ENCODE measurements at places on chromosomes 1 and 21.

DNA sequence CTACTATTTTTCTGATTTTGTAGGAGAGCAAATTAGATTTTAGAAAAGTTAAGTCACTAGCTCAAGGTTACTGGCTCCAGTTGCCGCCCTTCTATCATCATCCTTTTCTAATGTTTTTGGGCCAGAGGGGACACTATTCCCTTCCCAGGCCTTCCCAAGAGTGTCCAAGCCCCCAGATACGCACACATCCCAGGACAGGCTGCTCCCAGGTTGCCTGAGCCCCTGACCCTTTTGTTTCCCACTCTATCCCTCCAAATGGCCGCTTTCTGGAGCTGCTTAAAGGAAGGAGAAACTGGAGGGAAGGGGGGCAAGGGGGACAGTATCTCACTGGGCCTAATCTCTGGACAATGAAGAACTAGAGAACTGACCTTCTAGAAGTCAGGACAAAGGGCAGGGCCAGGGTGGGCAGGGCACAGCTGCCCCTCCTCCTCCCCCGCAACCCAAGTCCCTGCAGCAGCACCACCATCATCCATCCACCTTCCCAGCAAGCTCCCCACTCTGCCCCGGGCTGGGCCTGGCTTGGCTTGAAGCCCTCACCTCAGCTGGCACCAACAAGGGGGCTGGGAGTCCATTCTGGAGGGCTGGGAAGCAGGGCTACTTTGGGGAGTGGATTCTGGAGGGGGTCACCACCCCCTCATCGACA, 1.1 kb upstream of the MAP7D1 start:
- no peak for DNase-seq

- peak; percentile 40 for DNase-seq
These were observed at the start of gene OLIG1 for GRCh38 chr21:33069994-33070743. TSS of gene OLIG1 (plus strand) at chr21:33070141. CDS start at chr21:33070247, 106 bp downstream.

DNA sequence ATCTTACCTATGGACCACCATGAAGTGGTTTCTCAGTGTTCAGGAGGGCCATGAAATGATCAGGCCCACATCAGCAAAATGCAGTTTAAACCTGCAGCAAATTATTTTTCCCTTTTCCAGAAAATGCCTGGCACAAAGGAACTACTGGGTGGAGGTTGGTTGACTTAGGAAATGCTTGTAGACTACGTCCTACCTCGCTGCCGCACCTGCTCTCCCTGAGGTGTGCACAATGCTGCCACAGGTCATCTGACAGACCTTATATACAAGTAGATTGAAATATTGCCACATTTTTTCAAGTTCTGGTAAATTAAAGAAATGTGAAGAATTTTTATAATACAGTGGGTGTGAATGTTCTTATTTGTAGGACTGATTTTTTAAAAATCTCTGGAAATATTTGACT, 166.7 kb upstream of the PDE4B start:
- DNase-seq, result no peak

GRCh38 chr21:33434770-33435360, 31.7 kb downstream of the IFNGR2 start:
- peak; percentile 15 for DNase-seq

- no peak for DNase-seq
These were observed 24.5 kb upstream of the GNPAT start for GRCh38 chr1:231216498-231216897.

- no peak for DNase-seq
These were observed 19.6 kb downstream of the SCMH1 start for GRCh38 chr1:41222496-41222895.

- DNase-seq, result no peak
These were observed 3.5 kb downstream of the GNAT2 start for GRCh38 chr1:109615879-109616278.

- DNase-seq, result no peak
These were observed 70.6 kb upstream of the PTGFR start for GRCh38 chr1:78420181-78420580.

DNA sequence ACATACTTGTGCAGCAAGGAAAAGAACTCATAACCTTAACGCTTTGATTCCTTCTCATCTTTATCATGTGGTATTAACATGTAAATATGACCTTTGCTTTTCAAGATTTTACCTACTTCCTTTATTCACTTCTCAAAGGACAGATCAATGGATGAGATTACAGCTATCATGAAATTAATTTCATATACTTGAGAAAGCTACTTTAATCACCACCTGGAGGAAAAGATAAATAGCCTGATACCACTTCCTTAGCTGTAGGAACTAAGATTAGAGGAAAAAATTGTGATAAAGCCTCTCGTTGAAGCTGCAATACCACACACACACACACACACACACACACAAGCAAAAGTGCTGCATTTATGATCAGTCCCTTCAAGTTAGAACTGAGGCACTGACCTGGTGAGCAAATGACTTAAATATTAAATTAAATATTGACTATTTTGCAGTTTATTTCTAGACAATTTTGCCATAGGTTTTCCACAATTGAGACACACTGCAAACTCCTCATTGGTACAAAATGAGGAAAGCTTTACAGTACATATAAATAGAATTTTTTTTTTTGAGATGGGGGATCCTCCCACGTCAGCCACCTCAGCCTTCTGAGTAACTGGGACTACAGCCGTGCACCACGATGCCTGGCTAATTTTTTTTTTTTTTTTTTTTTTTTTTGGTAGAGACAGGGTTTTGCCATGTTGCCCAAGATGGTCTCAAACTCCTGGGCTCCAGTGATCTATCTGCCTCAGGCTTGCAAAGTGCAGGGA, 27.2 kb upstream of the DMRTB1 start:
- no peak for DNase-seq

- no peak for DNase-seq
These were observed 364.7 kb downstream of the SMYD3 start for GRCh38 chr1:246142320-246142893.

- no peak for DNase-seq
These were observed 589.4 kb downstream of the PLPP3 start for GRCh38 chr1:55990007-55990406.

DNA sequence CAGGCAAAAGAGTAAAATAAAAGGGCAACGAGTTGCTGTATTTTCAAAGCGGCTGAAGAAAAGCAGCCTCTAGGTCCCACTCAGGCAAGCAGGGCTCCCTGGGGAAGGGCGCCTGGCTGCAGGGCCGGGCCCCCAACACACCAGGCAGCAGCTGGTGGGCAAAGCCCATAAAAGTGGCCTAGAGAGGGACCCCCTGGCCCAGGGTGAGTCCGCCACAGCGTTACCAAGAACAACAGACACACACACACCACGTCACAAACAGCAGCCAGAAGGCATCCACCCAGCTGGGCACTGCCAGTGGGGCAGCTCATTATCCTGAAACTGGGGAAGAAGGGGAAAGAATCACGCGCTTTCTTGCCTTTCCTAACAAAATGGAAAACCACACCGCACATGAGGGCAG, 4.7 kb downstream of the SUMO3 start:
- no peak for DNase-seq

DNA sequence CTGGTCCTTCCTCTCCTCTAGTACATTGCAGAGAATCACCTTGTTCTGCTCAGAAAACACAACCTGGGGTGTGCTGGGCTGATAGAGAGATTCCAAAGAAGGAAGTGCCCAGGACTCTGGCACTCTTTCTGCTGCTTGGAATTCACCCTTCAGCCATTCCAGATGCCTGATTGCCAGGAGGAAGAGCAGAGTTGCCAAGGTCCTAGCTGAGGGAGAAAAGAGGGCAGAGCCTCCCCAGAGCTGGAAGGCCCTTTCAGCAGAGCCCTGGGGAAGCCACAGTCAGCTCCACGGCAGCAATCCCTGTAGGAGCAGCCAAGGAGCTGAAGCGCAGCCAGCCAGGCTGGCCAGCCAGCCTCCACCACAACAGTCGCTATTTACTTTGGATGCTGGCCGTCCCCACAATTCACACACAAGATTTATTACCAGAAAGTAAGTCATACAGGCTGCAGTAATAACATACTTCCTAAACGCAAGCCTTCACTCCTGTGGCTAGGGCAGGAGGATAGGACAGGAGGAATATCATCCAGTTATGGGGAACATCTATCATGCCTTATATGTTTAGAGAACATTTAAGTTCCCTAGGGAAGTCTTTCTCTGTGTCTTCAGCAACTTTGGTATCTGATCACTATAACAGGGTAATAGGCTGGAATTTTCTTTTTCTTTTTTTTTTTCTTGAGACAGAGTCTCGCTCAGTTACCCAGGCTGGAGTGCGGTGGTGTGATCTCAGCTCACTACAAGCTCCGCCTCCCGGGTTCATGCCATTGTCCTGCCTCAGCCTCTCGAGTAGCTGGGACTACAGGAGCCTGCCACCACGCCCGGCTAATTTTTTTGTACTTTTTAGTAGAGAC, 36.6 kb upstream of the SLC44A3 start:
- DNase-seq, result no peak

DNA sequence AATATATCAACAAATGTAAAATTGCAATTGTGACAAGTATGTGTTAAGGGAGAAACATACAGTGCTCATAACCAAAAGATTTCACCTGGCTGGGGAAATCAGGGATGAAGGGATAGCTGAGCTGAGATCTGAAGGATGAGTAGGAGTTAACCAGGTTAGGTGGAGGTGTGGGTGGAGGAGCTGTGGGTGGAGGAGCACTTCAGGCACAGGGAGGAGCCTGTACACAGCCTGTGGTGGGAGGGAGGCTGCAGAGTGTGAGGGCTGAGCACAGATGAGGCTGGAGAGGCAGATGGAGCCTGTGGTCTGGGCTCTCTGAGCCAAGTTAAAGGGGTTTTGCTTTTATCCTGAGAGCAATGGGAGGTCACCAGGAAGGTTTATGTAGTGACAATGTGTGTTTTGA, 111.9 kb downstream of the XCL2 start:
- DNase-seq, result no peak

DNA sequence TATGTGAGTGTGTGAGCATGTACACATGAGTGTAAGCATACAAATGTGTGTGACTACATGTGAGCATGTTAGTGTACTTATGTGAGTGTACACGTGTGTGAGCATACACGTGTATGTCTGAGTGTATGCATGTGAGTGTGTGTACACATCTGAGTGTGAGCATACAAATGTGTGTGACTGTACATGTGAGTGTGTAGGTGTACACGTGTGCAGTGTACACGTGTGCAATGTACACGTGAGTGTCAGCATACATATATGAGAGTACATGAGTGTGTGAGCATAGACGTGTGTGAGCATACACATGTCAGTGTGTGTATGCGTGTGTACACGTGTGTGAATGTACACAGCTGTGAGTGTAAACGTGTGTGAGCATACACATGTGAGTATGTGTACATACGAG, 170.6 kb downstream of the HUNK start:
- DNase-seq, result no peak

GRCh38 chr1:245873068-245873467, 634.0 kb downstream of the SMYD3 start:
- no peak for DNase-seq
